ENCODE measurements at places on chromosomes 1 and 21. TPM values are rescaled to one million over a fixed set of nuclear protein-coding genes. Genes with fewer than 3 reads are reported as not detected.

GRCh38 chr1:44945967-44946366, 40.4 kb downstream of the EIF2B3 start:
- H3K36me3 ChIP-seq = no peaks in the 10 kb centered on the region
- no peaks in the 10 kb centered on the region for H3K27me3 ChIP-seq
- H3K4me3 ChIP-seq = no peak overlapping the region
- H3K4me1 ChIP-seq = no peaks in the 10 kb centered on the region
- DNase-seq = no peak

DNA sequence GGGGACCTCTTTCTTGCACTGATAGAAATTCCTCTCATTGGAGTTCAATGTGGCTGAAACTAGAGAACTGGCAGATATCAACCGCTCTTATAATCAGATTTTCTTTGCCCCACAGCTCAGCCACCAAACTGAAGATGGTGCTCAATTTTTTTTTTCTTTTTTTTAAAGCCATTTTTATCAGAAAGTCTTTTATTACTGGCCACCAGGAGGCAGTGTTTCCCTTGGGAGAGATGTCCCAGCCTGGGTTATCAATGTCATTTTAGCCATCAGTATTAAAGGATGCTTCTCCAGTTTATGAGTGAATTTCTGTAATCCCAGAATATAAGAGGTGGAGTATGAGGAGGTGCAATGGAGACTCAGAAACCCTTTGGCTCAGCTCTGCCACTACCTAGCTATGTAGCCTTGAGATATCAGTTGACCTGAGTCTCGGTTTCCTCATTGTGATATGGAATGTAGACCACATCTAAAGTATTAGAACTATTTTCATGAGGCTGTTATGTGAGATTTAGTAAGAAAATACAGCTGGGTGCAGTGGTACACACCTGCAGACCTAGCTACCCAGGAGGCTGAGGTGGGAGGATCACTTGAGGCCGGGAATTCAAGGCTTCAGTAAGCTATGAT, 27.6 kb downstream of the CD244 start:
- H3K4me1 ChIP-seq = peaks cover 53% of the 10 kb centered on the region
- no peaks in the 10 kb centered on the region for H3K36me3 ChIP-seq
- peak; percentile 81 for DNase-seq
- no peak overlapping the region for H3K27ac ChIP-seq
- no peak overlapping the region for H3K4me3 ChIP-seq

TRIM17 gene
- 0.73 TPM for total RNA-seq

- H3K4me3 ChIP-seq = no peak overlapping the region
- H3K27ac ChIP-seq = no peak overlapping the region
- no peak for DNase-seq
- H3K36me3 ChIP-seq = no peaks in the 10 kb centered on the region
- H3K27me3 ChIP-seq = no peaks in the 10 kb centered on the region
These were observed 3.7 kb upstream of the PHACTR4 start for GRCh38 chr1:28365864-28366263.

- H3K27me3 ChIP-seq = peaks cover 3% of the 10 kb centered on the region
- H3K4me1 ChIP-seq = peaks cover 23% of the 10 kb centered on the region
- H3K27ac ChIP-seq = no peak overlapping the region
- no peaks in the 10 kb centered on the region for H3K36me3 ChIP-seq
- no peak for DNase-seq
- H3K4me3 ChIP-seq = peak overlapping the region; percentile 88
These were observed 578 bp upstream of the TRIM62 start for GRCh38 chr1:33182401-33182841.

DNA sequence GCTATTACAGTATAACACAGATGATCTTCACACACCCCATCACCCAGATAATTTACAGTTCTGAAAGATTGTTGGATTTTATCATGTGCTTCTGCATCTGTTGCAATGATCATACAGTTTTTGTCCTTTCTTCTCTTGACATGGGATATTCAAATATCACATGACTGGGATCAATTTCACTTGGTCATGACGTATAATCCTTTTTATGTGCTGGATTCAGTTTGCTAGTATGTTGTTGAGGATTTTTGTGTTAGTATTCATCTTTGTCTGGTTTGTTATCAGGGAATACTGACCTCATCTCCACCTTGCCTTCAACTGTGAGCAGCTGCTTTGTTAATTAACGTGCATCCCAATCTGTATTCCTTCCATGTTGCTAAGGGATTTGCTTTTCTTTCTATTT, 44.7 kb upstream of the DISC1 start:
- no peak overlapping the region for H3K4me3 ChIP-seq
- no peak overlapping the region for H3K27ac ChIP-seq
- no peaks in the 10 kb centered on the region for H3K27me3 ChIP-seq
- no peaks in the 10 kb centered on the region for H3K4me1 ChIP-seq
- H3K36me3 ChIP-seq = no peaks in the 10 kb centered on the region
